ENCODE measurements at places on chromosomes 11 and 22.
A peak's percentile ranks its signal among the peaks of the same experiment; 100 is the strongest.

DNA sequence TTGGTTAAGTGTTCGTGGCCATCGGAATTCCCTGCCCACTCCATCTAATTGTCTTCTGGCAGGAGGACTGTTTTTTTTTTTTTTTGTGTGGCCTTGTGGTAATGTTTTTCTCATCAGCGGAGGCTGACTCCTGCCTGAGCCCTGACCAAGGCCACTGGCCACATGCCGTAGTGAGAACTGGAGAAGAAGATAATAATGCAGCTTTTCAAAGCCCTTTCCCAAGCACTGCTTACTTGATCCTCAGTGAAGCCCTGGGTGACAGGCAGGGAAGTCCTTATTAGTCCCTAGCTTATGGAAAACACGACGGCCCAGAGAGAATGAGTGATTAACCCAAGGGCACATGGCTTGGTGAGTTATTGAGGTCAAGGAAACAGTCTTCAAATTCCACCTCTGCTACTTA lies 71.2 kb downstream of the ADM start:
- no peak for DNase-seq

DNA sequence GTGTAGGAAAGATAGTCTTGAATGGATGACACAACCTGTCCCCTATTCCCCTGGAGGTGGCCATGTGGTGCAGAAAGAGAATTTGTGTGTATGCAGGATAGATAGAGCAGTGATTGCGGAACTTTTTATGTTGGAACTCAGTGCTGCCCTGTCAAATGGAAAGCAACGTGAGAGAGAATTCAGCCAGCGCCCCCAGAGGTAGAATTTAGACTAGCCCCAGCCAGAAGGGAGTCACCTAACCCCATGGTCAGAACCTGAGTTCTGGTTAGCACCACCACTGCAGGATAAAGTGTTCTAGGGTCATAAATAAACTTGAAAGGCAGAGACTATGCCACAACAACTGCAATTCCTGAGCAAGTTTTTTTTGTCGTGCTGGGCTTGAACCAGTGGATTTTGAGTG lies 152.9 kb upstream of the GRIA4 start:
- DNase-seq = no peak

- DNase-seq = no peak
Measured at GRCh38 chr11:14015711-14016110, 53.2 kb downstream of the SPON1 start.

DNA sequence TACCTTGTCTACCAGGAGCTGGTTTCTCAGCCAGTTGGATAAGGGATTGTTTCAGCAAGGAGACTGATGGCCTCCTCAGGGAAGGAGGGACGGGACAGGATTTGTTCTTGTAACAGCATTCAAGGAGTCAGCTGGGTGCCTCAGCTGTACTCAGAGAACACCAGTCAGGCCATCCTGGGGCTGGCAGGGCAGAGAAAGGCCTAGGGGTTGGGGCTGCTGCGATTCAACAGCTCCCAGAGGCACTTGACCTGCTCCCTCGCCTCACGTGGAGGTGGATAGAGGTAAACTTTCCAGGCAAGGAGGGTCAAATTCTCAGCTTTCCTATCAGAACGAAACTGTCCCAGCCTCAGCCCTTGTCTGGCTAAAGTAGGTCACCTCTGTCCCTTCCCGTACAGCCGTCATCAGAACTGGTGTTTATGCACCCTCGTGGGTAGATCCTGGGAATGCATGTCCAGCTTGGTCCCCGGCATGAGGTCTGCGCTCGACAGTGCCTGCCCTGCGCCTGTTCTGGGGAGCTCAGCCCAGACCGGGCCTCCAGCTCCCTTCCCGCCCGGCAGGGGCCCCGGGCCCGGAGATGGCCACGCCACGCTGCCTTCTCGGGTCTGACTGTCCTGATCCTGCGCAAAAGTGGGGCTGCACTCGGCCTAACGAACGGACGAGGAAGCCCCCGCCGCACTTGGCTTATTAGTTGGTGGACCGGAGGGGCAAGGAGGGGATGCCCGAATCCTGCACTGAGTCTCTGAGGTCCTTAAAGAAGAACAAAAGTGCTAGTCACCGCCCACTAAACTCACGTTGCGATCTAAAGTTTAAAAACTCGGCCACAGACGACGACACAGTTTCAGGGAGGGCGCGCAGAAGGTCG lies 762 bp upstream of the CCDC134 start:
- no peak for DNase-seq

GRCh38 chr11:77455740-77456139 lies 18.2 kb downstream of the PAK1 start:
- DNase-seq = no peak

DNA sequence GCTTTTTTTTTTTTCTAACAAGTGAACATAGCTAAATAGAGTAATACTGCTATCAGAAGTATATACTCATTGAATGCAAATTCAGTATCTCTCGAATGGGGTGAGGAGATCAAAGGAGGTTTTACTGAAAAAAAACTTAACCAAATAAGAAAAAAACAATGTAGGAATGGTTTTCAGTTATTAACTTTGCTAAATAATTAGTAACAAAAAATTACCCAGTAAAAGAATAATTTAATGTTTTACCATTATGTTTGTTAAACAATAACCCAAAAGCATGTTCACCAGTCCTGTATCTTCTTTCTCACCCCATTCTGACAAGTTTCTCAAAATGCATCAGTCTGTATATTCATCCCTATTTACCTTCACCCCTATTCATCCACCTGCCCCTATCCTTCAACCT lies 22.6 kb upstream of the CTSC start:
- no peak for DNase-seq

DNA sequence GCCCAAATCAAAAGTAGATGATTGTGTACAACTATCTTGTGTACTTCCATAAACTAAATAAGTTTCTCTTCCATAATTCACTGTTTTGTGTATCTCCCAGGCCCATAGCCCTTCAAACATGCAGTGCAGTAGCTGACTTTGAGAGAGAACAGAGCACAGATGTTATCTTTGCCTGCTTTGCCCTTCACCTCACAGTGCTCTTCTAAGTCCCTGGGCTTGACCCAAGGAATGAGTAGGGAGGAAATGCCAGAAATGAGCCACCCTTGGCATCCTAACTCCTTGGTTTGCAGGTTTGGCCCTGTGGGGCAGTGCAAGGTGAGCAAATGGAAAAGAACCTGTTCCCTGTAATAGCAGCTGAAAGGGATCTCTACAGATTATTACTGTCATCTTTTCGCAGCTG lies 79.2 kb downstream of the STIM1 start:
- DNase-seq = no peak

GRCh38 chr11:7204778-7205177 lies 46.9 kb upstream of the SYT9 start:
- no peak for DNase-seq

- peak; percentile 59 for DNase-seq
Measured at GRCh38 chr11:119094816-119095065, 6.9 kb downstream of the DPAGT1 start.

GRCh38 chr11:1930462-1930830 lies 10.9 kb downstream of the TNNT3 start:
- DNase-seq = no peak

- no peak for DNase-seq
Measured at GRCh38 chr22:45207981-45208664, 32.6 kb downstream of the KIAA0930 start.

DNA sequence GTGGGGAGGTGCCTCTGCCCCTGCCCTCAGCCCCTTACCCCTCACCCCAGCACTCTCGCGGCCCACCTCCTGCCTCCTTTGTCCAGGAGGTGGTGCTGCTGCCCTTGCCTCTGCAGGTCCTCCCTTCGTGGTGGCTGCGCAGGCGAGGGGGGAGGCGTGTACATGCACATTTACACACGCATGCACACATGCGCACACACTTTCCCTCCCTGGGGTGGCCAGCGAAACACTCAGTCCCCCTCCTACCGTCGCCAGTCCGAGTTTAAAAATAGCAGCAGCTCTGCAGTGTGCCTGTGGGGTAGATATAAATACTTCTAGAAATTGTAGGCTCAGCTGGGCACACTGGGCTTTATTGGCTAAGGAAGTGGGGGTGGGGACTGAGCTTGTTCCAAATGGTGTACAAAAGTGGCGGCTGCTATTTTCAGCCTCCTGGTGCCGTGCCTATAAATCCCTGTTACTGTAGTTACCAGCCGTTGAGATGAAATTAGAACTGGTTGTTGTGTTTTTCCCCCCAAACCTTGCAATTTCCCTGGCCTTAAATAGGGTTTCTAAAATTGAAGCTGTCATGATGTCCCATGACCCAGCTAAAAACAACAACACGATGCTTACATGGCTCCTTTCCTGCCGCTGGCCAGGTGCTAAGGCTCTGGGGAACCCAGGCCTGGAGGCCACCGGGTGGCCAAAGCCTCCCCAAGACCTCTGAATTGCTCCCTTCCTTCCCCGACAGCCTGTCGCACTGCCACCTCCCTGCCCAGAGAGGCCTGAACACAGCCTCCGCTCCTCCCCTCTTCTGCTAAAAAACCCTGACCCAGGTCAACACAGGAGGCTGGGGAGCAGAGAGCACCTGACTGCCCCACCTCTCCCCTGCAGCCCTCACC lies 12.4 kb downstream of the PICK1 start:
- no peak for DNase-seq

DNA sequence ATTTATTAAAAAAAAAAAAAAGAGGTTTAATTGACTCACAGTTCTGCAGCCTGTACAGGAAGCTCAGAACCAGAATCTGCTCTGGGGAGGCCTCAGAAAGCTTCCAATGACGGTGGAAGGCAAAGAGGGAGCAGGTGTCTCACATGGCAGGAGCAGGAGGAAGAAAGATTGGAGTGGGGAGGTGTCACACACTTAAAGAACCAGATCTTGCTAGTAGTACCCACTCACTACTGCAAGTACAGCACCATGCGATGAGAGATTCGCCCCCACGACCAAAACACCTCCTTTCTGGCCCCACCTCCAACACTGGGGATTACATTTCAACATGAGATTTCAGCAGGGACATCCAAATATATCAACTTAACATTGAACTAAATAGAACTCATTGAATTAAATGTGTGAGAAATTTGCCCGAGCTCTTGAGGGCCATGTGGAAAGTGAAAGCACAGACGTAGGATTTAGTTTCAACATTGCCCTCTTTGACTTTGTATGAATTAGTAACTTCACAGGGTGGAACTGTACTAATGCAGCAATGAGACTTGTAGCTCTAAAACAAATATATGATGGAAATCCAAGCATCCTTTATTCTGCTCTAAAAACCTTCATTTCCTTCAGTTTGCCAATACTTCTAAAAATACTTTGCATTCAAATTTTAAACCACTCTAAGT lies 628.2 kb downstream of the FAM181B start:
- no peak for DNase-seq

DNA sequence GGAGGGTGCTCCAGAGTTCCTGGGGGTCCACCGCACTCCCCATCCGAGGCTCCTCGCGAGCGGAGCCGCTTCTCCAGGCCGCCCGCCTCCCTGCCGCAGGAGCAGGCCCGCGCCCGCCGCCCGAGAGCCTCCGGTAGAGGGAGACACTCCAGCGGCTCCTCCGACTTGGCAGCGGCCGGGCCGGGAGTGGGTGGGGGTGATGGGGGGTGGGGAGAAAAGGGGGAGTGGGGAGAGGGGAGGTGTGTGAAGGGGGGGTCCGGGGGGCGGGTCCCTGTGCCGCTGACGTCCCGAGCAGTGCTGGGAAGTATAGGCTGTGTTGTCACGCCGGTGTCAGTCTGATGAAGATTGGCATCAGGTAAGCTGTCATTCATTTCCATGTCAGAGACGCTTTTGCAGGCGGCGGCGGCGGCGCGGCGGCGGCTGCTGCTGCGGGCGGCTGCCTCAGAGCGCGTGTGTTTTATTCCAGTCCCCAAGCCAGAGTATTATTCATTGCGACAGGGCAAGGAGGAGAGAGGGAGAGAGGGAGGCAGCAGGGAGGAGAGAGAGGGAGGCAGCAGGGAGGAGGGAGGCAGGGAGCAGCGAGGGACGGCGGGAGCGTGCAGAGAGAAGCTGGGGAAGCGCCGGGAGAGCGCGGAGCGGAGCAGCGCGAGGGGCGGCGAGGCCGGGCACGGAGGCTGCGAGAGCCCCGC lies at the start of gene PKNOX2:
PKNOX2 (plus strand) TSS at position 330 of the 689 bp plus-strand sequence. CDS start 186,555 bp downstream, outside the sequence.
- DNase-seq = peak; percentile 42

DNA sequence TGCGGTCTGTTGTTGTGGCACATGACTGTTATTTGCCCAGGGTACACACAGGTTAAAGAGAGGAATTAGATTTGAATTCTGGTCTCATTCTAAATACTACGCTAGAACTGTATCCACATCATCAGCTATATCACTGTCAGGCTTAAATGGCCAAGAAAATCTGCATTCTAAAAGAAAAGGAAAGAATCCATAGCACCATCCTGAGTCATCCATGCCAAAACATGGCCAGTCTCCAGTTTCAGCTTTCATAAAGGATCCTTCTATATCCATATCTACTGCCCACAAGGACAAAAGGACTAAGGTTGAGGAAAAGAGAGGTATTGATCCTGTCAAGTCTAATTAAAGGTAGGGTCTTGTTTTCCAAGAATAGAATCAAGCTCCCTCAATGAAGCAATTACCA lies 73.6 kb upstream of the GDPD4 start:
- no peak for DNase-seq

DNA sequence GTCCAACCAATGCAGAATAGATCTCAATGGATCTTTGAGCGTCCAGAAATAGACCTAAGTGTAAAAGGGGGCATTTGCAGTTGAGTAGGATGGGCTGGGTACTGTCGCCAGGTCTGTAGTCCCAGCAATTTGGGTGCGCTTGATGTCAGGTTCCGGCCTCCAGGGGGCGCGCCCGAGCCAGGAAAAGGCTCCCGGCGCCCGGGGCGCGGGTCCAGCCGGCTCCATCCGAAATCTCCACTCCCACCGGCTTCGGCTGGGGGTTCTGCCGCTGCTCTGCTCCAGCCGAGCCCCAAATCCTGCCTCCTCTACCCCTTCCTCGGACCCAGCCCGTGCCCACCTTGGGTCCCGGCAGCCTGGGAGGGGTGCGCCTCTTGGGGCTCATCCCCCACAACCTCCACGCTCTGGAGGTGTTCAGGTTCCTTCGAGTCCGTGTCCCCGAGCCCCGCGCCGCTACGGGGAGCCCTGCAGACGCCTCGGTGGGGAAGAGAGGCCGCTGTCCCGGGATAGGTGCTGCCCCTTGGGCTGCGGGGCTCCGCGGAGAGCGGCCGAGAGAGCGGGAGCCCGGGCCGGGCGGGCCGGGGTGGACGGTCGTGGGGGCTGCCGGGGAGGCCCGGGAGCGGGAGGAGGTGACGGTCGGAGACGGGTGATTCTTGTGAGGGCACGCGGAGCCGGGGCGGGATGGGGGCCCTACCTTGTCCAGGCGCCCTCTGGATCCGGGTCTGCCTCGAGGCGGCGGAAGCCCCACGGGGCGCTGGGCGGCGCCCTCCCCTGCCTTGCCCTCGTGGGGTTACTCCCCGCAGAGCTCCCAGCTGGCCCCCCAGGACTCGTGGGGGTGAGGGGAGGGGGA lies 13.0 kb upstream of the CYB5R3 start:
- peak; percentile 78 for DNase-seq

GRCh38 chr22:50258361-50259292 lies 2.9 kb downstream of the MAPK12 start:
- no peak for DNase-seq

DNA sequence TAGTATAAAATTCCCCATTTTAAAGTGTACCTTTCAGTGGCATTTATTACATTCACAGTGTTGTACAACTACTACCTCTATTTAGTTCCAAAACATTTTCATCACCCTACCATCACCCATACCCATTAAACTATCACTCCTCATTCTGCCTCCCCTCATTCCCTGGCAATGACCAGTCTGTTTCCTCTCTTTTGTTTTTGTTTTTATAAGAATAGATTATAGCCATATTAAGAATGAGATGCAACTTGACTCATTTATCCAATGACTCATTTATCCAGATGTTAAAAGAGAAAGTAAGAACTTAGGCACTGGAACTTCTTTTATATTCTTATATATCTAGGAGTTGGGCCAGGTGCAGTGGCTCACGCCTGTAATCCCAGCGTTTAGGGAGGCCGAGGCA lies 156.3 kb downstream of the FAT3 start:
- no peak for DNase-seq

Data from CD4-positive, alpha-beta T cell treated with Interleukin-15 for 4 hours (primary cell).